ENCODE measurements at places on chromosomes 11 and 22. TPM values are rescaled to one million over a fixed set of nuclear protein-coding genes. Genes with fewer than 3 reads are reported as not detected.
A peak's percentile ranks its signal among the peaks of the same experiment; 100 is the strongest.

DNA sequence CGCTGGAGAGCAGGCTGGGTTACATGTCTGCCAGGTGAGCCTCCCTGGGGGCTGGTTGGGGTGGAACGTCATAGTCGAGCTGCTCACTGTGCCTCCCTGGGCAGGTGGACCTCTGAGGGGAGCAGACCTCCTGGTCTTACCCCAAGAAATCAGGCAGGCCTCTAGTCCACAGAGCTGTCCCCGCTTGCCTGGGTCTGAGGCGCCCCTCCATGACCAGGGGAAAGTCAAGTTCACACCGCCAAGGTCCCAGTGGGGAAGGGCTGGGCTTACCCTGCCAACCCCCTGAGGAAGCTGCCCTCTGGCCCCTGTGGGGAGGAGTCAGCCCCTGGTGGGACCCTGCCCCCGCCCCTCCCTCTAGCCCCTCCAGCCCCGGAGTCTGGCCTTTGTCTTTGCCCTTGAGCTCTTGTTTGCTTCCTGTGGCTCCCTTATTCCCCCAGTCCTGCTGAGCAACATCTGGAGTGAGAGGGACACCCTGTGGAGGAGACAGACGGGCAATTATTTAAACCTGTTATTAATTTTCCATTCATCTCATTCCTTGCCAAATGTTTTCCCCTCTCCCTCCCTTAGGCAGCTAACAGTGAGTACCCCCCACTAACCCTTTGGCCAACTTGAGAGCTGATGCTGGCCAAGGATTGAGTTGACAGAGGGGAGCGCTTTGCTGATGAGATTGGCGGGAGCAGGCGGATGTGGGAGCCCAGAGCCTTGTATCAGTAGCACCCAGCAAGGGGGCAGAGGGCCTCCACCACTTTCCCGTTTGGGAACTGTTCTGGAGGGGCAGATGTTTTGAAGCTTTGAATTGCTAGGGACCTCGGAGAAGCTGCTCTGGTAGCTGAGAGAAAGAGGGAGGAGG, 83.4 kb downstream of the CEP164 start:
- peak; percentile 54 for DNase-seq

The CDC42BPG gene
- 0.58 TPM for total RNA-seq

The LMO2 gene
- 28.3 TPM for total RNA-seq

DNA sequence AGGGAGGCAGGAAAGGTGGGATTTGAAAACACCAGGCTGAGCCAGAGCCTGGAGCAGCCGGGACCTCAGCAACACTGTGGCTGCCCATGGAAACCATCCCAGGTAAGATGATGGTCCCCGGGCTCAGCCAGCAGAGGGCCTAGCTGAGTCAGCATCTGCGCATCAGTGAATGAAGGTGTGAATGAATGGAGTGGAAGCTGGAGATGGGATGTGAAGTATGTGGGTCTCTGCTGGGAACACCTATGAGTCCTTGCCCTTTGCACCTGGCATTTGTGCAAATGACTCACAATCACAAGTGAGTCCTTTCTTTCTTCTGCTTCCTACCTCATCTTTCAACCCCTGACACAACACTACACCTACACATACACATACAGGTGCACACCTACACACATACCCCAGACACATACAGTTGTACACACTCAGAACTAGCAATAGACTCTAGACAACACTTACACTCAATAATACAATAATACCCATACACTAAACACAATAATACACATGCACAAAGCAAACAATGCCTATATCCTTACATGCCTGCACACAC, 62.8 kb upstream of the PRDM11 start:
- no peak for DNase-seq

DNA sequence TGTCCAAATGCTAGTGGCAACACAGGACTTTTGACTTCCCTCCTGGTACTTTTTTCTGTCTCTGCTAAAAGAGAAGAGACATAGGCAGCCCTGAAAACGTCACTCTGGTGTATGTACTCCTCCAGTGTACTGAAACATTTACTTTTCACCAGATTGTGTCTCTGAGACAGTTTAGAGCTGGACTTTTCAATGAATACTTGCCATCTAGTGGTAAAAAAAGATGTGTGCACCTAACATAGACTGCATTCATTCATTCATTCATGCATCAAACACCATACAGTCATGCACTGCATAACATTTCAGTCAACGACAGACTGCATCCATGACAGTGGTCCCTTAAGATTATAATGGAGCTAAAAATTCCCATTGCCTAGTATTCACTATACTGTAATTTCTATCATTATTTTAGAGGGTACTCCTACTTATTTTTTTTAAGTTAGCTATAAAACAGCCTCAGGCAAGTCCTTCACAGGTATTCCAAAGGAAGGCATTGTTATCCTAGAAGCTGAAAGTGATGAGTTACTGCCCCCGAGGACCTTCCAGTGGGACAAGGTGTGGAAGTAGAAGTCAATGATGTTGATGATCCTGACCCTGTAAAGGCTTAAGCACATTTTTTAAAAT, 186.2 kb downstream of the SPON1 start:
- no peak for DNase-seq

DNA sequence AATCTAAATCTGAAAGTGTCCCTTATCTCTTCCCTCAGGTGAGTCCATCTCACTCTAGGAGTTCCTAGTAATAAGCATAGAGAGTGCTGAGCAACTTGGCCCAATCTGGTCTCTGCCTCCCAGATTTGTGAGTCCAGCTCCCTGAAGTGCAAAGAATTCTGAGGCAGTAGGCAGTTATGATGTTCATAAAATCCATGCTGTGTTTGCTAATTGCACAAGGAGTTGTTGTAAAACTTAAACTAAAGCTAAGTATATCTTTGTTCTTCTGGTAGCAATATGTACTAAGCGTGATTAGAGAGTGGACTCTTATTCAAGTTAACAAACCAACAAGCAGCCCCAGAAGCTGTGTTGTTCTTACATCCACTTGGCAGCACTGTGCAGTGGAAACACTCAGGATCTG, 7.6 kb upstream of the PTH start:
- DNase-seq: no peak

DNA sequence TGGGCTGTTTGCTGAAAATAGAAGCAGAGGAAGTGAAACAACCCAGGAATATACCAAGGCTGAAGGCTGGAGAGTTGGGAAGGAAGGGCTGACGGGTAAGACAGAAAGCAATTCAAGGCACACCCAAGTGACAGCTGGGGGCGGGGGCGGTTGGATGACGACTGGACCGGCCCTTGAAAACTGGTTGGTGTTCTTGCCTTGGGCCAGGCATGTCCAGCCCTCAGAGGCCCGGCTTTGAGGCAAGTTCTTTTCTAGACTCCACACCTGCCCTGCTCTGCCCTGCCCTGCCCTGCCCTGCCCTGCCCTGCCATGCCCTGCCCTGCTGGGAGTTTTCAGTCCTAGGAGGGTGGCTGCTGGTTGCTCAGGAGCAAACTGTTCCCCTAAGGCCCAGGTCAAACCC, 34.2 kb upstream of the CACNG2 start:
- peak; percentile 59 for DNase-seq

The KCNC1 gene
- total RNA-seq: not detected

The CARD18 gene
- not detected for total RNA-seq

DNA sequence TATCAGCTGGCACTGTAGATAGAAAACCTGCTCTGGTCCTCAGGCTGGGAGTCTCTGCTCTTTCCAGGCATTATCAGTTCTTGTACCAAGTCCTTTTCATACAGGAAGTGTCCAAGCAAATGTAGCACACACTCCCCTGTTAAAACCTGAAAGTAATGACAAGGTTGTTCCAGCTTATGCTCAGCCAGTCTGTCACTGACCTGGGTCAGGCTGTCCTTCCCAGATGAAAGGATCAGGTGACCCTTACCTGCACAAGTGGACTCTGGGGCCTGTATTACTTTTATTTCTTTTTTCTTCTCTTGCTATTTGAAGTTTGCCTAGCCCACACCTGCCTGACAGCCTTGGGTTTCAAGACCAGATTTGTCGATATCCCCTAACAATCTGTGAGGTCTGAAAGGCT, 156.3 kb upstream of the SESN3 start:
- no peak for DNase-seq

GRCh38 chr11:114291842-114292680, 4.1 kb upstream of the NNMT start:
- DNase-seq: no peak

DNA sequence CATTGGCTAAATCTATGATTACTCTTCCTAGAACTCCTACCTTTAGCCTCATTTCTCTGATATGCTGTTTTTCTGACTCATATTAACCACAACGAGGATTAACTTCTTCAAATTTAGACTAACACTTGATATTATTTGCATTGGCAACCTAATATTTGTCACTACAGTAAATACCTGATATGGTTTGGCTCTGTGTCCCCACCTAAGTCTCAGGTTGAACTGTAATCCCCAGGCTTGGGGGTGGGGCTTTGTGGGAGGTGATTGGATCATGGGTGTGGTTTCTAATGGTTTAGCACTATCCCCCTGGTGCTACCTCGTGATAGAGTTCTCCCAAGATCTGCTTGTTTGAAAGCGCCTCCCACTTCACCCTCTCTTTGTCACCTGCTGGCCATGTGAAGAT, 17.1 kb upstream of the MED17 start:
- no peak for DNase-seq

The RFPL3 gene
- not detected for total RNA-seq

GRCh38 chr22:36331306-36331911, 56.4 kb downstream of the MYH9 start:
- DNase-seq: no peak

- DNase-seq: peak; percentile 91
Observed at GRCh38 chr11:118907051-118908042, 18.4 kb downstream of the BCL9L start.

- no peak for DNase-seq
Observed at GRCh38 chr11:134252346-134253187, 585 bp downstream of the THYN1 start.

The IFITM1 gene
- total RNA-seq: 344 TPM

The SCGB1D2 gene
- not detected for total RNA-seq

- DNase-seq: no peak
Observed at GRCh38 chr11:70575396-70576060, 177.2 kb downstream of the CTTN start.
